ENCODE measurements at places on chromosomes 7 and 10.

DNA sequence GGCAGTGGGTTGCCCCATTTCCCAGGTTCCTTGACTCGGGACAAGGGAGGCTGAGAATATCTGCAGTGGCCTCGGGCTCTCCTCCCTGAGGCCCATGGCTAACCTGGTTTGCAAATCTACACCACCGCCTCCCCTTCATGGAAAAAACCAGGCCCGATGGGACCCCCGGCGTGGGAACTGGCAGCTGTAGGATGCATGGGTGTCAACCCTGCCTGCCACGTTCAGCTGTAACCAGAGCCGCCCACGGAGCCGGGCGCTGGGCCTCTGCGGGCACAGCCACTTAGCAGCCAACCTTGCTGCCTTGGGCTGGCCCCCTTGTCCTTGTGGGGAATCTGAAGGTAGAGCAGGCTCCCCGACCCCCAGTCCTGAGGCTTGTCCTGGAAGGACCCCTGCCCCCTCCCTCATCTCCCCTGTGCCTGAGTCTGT, 1.6 kb downstream of the PWWP2B start:
- DNase-seq: no peak

DNA sequence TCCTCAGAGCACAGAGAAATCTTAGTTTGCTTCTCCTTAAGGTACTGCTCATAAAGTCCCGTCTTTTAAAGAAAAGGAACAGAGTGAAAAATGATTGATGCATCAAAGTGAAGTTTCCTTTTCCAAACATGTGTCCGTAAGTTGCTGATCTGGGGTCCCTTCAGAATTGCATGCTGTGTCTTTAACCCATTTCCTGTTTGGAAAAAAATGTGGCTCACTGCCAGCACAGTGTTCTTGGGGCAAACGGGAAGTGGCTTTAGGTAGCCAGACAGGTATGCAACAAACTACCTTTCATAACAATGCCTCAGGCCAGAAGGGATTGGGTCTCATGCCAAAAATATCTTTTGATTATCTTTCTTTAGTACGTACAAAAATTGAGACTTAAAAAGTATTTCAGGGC, 50.9 kb downstream of the TFAM start:
- no peak for DNase-seq

DNA sequence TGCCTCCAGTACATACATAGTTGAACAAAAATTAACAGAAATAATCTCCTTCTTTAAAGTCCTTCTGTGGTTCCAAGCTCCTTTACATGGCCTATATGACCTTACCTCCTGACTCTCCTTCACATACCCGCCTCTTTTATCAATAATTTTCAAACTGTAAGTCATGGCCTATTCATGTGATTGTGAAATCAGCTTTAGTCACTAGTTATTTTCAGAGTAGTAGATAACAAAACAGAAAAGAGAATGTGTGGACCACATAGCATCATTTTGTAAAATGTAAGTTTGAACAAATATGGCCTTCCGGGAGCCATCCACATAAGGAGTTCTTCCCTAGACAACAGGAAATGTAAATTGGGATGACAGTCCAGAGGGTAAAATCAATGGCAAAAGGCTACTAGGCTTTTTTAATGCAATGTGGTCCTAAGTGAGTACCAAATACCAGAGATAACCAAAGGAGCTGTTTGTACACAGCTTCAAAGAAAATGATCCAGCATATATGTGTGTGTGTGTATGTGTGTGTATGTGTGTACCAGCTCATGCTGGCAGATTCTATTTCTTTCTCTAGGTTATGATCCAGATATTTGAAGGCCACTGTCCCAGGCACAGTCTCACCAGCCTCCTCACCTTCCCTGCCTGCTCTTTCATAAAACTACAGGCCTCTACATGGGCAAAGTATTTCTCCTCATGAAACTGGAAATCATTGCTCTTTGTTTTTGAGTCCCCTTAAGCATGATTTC, 12.3 kb upstream of the FAM133B start:
- DNase-seq: no peak

- no peak for DNase-seq
Observed at GRCh38 chr7:149769915-149770314, 3.5 kb downstream of the ZNF467 start.

GRCh38 chr10:21463436-21463835, 62.0 kb downstream of the SKIDA1 start:
- DNase-seq: no peak

GRCh38 chr7:23467806-23468525, 2.3 kb downstream of the IGF2BP3 start:
- no peak for DNase-seq

GRCh38 chr7:17617380-17617779, 318.9 kb downstream of the AHR start:
- DNase-seq: no peak

- DNase-seq: no peak
Observed at GRCh38 chr7:158301207-158301606, 286.4 kb downstream of the PTPRN2 start.

DNA sequence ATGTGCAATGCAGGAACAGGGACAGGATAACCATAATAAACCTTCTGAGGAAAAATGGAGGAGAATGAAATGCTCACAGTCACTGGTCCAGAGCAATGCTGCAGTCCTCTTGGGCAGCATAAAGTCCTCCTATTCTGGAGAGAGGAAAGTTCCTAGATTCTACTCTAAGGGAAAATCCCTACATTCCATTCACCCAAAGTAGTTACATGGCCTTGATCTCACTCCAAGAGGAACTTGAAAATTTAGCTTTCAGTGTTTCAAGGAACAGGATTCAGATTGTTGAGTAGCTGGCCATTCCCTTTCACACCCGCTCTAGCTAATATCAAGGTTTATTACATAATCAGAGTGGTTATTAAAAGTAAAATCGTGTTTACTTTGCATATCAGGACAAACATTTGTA, 168.3 kb downstream of the CHRM2 start:
- DNase-seq: no peak

- no peak for DNase-seq
Observed at GRCh38 chr7:155865830-155866525, 53.7 kb upstream of the SHH start.

DNA sequence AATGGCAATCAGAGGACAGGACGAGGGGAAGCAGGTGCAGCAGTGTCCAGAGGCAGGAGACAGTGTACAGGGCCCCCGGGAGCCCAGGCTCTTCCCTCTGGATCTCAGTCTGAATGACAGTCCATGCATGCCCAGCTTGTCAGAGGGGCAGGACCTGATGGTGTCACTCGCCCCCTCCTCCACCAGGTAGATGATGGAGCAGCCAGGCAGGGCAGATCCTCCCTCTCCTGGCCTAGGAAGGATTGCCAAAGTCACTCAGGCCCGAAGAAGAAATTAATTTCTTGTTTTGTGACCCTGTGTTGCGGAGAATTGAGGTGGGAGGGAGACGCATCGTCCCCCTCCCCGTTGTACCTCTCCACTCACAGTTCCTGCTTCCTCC, 4.0 kb downstream of the VSTM4 start:
- DNase-seq: no peak

DNA sequence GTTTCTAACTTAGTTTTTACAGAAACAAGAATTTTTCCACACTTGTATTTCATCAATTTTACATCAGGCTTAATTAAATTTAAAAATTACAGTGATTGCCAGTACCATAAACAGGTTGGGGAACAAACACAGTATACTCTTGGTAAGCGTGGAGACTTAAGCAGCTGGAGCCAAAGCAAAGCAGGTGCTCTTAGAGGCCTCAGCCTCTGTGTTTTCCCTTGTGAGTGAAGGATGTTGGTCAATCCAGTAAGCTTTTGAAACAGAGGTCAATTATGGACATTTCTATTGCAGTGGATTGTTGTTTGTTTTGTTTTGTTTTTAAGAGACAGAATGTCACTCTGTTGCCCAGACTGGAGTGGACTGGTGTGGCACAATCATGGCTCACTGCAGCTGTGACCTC, 100.6 kb upstream of the CELF2 start:
- DNase-seq: no peak

DNA sequence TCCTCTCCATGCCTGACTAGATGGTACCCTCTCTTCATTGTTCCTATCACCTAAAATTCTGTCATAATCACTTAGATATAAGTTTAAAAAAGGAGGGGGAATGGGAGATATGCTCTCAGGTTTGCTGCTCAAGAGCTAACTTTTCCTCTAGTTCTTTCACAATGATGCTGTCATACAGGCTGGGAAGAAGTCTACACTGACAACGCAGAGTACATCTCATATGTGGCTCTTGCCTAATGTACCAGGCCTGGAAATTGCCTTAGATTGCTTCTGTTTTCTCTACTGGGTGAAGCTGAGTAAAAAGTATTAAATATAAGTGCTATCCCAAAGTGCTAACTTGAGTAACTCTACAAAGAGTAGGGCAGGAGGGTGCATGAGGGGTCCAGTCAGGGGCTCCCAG, 43.8 kb upstream of the BET1 start:
- no peak for DNase-seq

- no peak for DNase-seq
Observed at GRCh38 chr7:151428378-151429236, 11.3 kb downstream of the CRYGN start.

DNA sequence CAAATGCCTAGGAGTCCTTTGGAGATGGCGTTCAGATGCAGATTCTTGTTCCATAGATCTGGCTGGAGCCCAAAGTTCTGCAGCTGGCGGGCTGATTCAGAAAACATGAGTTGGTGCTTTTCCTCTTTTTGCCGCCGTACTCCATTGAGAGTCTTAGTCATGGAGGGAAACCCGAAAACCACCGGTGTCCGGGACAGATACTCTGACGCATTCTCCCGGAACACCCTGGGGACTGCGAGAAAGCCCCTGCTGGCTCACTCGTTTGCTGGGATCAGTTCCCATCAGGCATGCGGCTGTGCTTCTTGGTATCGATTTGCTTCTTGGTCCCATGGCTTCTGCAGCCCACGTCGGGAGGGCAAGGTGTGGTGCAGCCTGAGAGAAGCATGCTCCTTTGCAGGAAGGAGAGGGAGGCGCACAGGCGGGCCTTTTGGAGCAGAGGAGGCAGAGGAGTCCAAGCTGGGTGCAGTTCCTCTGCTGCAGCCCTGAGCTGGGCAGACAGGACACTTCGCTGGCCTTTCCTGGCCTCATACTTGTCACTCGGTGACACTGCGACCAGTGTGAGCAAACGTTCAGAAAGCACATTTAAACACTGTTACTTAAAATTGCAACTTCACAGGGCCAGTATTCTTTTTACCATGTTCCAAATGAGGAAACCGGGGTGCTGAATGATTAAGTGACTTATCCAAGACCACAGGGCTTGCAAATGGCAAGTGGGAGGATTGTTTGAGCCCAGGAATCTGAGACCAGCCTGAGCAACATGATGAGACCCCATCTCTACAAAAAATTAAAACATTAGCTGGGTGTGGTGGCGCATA, 30.6 kb upstream of the PFKFB3 start:
- no peak for DNase-seq

- DNase-seq: no peak
Observed at GRCh38 chr10:59719374-59719773, 9.7 kb upstream of the SLC16A9 start.

DNA sequence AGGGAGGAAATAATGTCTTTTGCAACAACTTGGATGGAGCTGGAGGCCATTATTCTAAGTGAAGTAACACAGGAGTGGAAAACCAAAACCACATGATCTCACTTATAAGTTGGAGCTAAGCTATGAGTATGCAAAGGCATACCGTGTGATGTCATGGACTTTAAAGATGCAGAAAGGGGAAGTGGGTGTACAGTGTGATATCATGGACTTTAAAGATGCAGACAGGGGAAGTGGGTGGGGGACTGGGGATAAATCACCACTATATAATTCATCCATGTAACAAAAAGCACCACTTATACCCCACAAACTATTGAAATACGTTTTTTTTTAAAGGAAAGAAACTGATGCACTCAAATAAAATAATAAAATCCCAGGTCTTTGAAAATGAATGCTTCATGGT, 29.5 kb downstream of the LYZL2 start:
- no peak for DNase-seq

GRCh38 chr10:36183726-36184125, 541.6 kb upstream of the FZD8 start:
- no peak for DNase-seq

DNA sequence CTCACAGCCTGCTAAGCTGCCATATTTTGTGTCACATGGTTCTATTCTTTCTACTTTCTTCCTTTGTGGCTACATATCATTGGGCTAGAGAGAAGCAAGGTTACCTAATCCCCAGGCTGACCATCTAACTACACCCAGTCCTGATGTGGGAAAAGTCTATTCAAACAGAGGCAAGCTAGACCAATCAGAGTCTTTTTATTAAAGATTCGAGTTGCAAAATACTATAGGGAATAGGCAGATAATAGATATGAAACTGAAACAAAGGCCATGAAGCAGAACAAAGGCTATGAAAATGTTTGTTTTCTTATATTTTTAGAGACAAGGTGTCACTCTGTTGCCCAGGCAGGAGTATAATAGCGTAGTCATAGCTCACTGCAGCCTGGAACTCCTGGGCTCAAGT, 36.7 kb downstream of the MTERF1 start:
- no peak for DNase-seq

- no peak for DNase-seq
Observed at GRCh38 chr10:118629211-118629610, 33.8 kb upstream of the PRLHR start.

GRCh38 chr10:126519992-126520391, 131.7 kb upstream of the ADAM12 start:
- no peak for DNase-seq

- DNase-seq: no peak
Observed at GRCh38 chr10:79431891-79432831, 13.3 kb downstream of the ZCCHC24 start.

DNA sequence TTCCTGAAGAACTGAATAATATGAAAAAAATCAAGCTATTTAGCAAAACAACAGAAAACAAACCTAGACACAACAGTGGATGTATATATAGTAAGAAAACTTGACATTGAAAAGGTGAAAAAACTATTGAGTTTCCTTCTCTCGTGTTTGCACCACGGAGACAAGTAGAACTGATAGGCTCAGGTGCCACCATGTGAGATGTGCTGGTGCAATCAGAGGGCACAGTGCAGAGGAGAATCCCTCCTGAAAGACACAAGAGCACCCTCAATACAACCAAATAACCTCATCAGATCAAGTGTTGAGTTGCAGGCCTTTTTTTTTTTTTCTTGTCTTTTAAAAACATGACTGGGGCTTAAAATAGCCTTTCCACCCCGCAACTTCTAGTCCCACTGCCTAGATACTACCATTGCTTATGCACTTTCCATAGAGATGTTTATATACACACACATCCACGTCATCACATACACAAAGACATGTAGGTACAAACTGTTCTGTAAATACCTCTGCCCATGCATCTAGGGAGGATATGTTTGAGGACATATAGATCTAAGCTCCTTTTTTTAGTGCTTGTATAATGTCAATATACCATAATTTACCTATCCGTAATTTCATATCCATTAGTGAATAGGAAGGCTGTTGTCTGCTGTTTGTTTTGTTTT, 54.1 kb downstream of the UBE2H start:
- no peak for DNase-seq
